ENCODE measurements at places on chromosomes 13 and 19.

GRCh38 chr13:108227651-108228272, 9.6 kb downstream of the ABHD13 start:
- DNase-seq = no peak

DNA sequence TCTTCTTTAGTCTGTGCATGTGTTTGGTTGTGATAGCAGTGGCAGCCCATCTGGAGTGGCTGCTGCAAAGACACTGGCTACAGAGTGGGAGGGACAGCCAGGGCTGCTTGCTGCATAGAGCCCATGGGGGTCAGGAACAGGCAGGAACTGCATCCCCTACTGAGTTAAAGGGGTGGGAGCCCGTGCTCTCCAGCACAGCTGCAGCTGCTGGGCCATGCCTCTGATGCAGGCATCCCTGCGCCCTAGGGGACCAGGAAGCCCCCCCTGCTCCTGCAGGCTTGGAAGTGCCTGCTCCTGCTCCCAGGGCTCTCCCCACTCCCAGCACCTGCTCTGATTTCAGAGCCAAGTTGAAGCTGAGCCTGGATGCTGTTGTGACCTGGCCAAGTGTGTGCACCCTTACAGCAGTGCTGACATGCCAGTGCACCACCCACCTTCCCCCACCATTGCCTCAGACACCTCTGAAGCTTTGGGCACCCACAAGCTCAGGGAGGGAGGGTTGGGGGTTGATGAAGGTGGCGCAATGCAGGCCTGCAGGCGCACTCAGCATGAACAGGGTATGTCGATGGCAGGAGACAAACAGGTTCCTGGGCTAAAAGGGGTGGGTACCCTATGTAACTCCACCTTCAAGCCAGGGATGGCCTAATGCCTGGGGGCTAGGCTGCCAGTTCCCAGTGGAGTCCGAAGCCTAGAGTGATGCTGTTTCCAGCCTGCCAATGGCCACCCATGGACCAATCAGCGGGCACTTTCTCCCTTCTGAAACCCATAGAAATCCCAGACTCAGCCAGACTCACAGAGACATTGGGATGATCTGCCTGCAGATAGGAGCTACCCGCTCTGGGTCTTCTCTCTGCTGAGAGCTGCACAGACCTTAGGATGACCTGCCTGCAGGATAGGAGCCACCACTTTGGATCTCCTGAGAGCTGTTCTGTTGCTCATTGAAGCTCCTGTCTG, 919.9 kb upstream of the MIR17HG start:
- DNase-seq = no peak

DNA sequence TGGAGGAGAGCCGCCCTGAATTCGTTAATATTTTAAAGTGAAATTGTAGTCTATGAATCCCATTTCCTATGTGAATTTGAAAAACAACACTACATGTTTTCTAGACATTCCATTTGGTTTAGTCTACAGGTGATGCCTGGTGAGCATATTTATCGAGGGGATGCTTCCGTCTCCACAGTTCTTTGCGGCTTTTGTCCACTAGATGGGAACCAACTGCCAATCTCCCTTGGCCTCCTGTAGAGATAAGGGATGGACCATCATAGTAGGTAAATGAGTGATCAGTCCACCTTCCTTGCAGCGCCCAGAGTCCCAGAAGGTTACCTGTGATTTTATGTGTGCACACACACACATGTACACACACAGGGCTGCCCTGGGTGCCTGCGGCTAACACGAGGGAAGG, 289.8 kb upstream of the SOX21 start:
- no peak for DNase-seq

GRCh38 chr19:5271145-5271544, 69.5 kb downstream of the PTPRS start:
- no peak for DNase-seq

DNA sequence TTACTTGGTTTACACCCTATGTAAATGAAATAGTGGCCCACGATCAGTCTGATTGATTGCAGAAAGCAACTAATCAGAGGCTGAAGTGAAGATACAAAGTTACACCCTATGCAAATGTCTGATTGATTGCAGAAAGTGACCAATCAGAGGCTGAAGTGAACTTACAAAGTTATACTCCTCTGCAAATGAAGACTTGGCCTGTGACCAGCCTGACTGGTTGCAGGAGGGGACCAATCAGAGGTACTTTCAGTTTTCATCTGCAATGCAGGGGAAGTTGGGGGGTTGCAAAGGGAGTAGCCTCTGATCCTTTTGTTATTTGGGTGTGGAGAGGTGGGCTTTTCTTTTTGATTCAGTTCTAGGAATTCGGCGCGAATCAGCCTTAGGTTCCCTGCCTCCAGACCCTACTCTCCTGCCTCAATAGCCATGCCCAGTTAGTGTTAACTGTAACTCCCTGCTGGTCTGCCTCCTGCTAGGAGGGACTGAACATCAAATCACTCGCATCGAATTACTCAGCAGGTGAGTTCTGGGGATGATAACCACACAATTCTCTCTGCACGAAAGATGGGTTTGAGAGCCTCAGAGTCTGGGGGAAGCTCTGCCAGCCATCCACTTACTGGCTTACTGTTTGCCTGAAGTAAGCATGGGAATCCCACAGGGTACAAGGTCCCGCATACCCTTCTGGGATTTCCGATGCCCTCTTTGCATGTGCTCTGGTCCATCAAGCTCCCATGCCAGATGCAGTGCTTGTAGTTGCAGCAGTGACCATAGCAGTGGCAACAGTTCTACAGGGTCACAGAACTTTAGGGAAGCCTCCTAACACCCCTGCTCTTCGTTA, 7.5 kb downstream of the ARL11 start:
- DNase-seq = no peak

DNA sequence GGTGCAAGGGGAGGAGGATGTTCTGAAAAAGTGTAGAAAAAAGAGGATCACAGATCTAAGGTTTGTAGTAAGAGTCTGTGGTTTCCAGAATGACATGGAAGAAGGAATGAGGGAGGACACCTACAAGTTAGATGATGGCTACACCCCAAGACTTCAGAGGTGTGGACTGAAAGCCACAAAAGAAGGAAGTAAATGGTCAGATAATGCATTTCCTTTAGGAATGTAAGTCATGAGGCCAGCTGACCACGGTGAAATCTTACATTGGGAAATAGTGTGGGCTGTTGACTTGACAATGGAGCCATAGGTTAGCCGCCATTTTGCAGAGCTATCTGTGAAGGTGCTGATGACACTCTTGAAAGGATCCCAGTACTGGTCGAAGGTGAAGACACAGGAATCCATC, 25.3 kb upstream of the FBXO27 start:
- no peak for DNase-seq

GRCh38 chr13:48429036-48429435, 16.1 kb upstream of the LPAR6 start:
- no peak for DNase-seq

- no peak for DNase-seq
Observed at GRCh38 chr19:13923194-13923987, 14.8 kb downstream of the PODNL1 start.

DNA sequence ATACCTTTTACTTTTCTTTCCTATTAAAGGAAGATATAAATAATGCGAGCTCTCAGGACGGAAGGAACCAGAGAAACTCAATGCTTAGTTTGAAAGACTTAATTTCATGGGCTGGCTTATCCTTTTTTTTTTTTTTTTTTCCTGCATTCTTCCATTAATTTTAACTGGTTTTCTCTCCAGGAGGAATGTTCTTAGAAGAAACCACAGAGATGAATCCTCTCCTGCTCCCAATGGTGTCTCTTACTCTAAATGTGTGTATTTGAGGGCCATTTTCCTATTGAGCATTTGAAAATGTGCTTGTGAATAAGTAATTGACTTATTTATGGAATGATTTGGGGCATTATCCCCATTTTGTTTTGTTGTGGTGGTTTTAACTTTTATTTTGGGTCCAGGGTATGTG, 494.9 kb downstream of the FOXO1 start:
- DNase-seq = no peak

DNA sequence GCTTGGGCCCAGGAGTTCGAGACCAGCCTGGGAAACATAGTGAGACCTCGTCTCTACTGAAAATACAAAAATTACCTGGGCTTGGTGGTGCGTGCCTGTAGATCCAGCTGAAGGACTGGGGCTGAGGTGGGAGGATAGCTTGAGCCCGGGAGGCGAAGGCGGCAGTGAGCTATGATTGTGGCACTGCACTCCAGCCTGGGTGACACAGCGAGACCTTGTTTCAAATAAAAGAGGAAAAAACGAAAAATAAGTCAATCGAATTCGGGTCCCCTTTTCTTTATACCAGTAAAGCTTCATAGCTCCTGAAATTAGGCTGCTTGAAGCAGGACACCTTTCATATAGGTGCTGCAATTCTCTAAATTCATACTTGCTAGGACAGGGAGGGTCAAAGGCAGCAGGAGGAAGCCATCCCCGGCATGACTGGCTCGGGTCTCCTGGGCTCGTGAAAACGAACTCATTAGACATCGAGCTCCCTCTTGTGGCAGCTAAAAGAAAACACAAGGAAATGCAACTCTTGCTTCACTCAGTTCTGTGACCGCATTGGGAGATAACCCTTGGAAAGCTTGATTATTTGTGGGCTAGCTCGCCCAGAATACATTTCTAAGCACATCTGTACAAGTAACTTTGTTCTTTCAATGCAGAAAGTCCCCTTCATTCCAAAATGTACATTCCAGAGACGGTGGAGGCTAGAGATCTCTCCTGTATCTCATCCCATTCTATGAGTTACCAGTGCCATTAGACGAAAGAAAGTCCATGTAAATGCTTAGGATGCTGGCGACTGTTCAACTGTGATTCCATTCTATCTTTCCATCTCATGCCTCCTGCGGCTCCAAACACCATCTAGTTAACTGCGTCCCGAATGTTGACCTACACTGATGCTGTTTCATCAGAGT, 16.8 kb downstream of the FPR2 start:
- no peak for DNase-seq

DNA sequence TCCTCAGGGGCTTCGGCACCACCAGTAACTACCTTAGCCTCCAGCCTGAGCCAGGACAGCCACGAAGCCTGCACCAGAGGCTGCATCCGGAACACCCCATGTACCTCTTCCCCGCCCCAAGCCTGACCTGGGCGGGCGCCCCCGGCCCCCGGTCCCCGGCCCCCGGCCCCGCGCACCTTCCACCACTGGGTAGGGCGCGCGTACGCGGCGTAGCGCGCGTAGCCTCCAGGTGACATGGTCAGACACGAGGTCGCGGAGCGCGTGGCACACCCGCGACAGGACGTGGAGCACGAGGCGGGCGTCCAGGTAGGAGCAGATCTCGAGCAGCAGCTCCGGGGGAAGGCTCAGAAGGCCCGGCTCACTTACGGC, 450 bp downstream of the FBXW9 start:
- DNase-seq = no peak

- DNase-seq = no peak
Observed at GRCh38 chr13:106078191-106078590, 457.3 kb downstream of the EFNB2 start.

- no peak for DNase-seq
Observed at GRCh38 chr19:51469162-51469561, 9.2 kb upstream of the CEACAM18 start.

DNA sequence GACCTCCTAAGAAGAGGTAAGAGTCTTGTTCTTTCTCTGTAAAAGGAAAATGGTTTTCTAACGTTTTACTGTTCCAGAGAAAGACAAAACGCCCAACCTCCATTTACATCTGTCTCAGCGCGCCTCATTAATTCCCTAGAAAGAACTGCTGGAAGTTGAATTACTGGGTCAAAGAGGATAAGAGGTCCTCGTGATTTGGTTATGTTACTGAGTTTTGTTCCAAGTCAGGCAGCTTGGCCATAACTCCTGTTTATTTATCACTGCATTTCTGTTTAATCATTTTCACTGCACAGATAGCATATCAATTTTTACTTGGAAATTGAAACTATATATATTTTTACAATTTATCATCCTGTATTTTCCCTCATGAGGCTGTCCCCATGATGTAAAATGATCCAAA, 112.9 kb upstream of the PEG3 start:
- DNase-seq = no peak

DNA sequence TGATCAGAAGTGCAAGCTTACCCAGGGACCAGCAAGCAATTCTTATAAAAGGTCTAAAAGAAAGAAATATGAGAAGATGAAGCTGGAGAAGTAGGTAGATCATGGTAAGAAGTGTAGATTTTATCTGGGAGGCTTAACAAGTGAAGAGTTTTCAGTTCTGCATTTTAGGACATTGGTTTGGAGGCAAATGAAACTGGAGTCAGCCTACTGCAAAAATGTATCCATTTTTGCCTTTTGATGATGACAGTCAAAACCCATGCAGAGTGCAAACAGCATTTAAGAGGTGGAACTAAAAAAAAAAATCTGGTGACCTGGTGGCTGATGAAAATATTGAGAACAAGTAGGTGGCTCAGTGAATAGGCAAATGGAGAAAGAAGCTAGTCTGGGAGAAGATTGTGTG, 216.9 kb downstream of the DNAJC15 start:
- DNase-seq = no peak

GRCh38 chr19:29370276-29370675, 155.5 kb upstream of the VSTM2B start:
- peak; percentile 49 for DNase-seq

GRCh38 chr19:19160461-19161035, 9.5 kb downstream of the MEF2B start:
- DNase-seq = no peak

- DNase-seq = no peak
Observed at GRCh38 chr13:113833111-113833830, 30.6 kb downstream of the GAS6 start.

DNA sequence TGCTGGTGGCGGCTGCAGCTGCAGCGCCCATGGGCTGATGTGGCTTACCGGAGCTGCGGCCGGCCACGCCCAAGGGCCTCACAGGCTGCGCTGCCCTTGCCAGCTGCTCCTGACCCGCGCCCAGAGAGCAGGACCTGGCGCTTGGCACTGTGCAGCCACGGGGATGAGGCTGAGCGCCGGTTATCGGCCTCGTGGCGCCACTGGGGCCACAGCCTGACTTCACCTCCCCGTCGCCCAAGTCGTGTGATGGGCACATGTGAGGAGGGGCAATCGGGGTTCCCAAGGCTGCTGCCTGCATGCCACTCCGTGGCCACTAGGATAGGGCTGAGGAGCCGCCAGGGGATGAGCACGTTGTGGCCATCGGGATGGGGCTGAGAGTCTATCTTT, 77.2 kb upstream of the PABPC3 start:
- no peak for DNase-seq

DNA sequence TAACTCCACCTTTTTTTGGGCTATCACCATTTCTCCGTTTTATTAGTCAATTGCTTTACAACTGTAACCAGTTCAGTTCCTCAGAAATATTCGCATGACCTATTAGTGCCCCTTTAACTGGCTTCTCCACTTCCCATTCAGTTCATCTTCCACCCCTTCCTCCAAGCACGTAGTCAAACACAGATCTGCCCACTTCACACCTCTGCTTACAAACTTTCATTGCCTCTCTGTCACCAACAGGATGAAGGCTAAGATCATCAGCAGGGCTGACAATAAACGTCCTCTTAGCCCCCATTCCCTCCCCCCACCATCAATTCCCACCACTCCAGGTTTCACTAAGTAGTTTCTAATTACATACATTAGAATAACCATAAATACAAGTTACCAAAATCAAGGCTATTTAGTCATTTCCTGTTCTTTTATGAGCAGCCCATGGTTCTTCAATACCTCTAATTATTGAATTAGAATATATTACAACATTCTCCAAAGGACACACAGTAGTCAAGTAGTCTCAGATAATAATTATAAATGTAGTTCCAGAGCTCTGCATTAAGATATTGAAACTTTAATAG, 95.7 kb downstream of the SPRY2 start:
- no peak for DNase-seq
